ENCODE measurements at places on chromosomes 2 and 18.

GRCh38 chr2:158011055-158011771, 90.5 kb upstream of the UPP2 start:
- peak; percentile 78 for DNase-seq

GRCh38 chr2:22885245-22885644, 499.7 kb upstream of the KLHL29 start:
- no peak for DNase-seq

DNA sequence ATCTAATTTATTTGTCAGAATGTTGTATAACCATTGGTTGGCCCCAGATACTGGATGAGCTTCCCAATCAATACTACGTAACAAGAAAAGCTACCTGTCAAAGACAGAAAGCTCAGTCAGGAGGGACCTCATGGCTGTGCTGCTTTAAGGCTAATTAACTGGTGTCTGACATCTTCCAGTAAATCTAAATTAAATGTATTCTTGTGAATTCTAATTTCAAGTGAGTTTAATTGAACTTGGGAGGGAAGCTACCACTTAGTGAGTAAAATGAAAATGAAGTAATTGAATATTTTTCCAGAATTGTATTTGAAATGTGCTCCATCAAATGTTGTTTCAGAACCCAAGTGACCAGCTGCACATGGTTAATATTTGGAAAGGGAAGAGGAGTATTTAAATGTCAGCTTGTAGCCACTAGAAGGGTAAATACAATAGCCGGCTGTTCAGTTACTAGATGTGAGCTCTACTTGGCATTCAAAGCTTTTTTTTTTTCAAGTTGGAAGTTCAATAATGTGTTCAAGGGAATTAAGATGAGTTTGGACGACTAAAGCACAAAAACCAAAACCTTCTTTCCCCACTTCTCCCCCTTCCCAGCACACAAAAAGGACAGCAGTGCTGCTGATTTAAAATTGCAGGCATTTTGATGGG, 62.0 kb downstream of the GPR39 start:
- DNase-seq, result no peak

- no peak for DNase-seq
Measured at GRCh38 chr2:7819850-7820249, 862.0 kb upstream of the ID2 start.

DNA sequence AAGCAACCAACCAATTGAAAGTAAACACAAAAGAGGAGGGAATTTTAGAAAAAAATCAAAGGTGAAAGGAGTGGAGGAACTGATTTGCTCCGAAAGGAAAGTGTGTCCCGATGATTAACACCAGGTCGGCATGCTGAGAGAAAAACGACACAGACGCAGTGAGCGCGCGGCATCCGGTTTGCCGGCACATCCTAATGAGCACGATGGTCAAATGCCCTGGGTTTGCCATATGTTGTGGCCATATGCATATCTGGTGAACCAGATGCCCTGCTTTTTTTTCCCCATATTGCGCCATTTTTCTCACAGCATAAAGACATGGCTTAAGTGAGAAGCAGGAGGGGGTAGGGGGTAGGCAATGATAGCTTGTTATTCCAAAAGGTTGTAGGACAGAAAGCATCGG, 626.7 kb downstream of the BCL11A start:
- no peak for DNase-seq

GRCh38 chr2:219713110-219713509, 85.7 kb downstream of the SLC4A3 start:
- DNase-seq, result no peak

DNA sequence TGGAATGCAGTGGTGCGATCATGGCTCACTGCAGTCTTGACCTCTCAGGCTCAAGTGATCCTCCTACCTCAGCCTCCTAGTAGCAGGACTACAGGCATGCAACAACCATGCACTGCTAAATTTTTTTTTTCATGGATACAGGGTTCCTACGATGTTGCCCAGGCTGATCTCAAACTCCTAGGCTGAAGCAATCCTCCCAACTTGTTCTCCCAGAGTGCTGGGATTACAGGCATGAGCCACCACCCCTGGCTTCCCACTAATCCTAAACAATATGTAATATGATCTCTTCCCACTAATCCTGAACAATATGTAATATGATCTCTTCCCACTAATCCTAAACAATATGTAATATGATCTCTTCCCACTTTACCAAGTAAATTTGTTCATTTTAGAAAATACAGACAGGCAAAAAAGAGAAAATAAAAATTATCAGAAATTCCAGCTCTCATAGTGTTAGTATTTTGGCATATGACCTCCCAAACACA, 33.7 kb upstream of the C18orf32 start:
- no peak for DNase-seq

GRCh38 chr2:38656866-38657480, 8.9 kb upstream of the GALM start:
- no peak for DNase-seq

DNA sequence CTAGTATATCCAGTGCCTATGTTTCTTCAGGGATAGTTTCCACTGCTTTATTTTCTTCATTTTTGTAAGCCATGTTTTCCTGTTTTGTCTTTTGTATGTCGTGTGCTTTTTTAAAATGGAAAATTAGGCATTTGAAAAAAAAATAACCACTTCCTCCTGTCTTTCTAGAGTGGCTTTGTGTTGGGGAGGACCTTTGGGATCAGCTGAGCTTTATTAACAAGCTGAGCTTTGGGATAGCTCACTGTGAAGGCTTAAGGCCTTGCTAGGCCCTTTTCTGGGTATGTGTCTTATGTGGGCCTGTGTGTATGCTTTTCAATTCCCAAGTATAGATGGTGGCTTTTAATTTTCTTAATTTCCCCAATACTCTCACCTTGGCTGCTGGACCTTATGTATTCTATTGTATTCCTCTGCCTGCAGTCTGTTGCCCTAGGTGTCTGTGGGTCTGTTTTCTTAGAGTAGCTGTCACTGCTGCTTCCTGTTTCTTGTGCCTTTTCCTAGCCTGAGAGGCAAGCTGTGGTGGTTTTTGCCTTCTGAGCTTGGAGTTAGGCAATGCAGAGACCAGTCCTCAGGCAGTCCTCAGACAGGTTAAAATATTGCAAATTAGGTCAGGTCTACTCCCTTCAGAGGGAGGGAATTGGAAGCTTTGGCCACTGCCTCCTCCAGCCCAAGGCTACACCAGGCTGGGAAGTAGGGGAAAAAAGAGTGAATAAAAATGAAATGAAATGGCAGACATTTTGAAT, 134.7 kb downstream of the LDLRAD4 start:
- DNase-seq, result no peak

GRCh38 chr2:195498839-195499490, 158.1 kb upstream of the SLC39A10 start:
- DNase-seq, result no peak

GRCh38 chr18:1796636-1797035, 774.7 kb downstream of the METTL4 start:
- DNase-seq, result no peak

GRCh38 chr2:20988905-20989304, 55.0 kb downstream of the APOB start:
- DNase-seq, result no peak

DNA sequence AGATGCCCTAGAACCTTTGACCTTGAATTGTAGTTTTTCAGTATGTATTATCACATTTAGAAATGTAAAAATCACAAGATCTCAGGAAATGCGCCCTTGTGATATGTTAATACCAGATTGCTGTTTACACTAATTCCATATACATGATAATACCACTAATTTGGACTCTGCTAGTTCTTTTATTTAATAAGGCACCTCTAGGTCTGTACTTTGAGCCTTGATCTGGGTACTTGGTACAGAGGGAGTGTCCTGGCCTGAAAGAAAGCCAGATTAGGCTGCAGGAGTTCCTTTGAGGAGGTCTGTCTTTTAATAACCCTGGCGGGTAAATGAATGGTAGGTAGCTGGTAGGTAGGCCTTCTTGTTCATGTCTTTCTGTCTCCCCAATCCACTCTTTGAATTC, 26.3 kb downstream of the PLEKHA3 start:
- DNase-seq, result no peak

DNA sequence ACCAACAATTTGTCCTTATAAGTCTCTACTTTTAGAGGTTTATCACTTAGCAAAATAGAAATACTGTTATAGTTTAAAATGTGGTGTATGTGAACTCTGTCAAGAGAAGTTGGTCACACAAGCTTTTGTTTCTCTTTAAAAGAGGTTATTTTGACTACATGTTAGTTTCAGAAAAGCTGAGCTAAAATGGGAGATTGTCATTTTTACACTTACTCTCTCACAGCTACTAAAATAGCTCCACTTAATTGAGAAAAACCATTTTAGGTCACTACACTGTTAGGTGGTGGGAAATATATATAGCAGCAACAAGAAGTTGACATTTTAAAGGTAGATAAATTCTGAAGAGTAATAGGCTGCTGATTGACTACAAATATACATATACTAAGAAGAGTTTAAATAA, 161.5 kb upstream of the KCNJ3 start:
- DNase-seq, result no peak

- DNase-seq, result no peak
Measured at GRCh38 chr2:109613081-109613921, 465 bp downstream of the SEPTIN10 start.

GRCh38 chr2:217802266-217802665, 200.5 kb downstream of the TNS1 start:
- DNase-seq, result no peak

DNA sequence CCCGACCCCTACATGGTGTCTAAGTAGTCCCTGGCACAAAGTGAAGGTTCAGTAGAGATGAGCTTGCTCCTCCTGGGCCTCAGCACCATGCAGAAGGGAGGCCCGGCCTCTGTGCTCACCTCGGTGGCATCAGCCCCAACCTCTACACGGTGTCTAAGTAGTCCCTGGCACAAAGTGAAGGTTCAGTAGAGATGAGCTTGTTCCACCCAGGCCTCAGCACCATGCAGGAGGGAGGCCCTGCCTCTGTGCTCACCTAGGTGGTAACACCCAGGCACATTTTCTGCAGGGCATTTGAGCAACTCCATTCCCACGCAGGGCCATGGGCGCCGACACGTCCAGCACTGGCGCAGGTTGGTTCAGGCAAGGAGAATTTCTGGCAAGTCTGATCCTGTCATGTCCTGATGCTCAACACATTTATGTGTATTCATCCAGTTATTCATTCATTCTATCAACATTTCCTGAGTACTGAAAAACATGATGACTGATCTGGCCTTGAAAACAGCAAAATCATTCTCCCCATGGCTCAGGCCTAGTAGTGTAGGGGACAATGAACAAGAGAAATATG, 408.2 kb upstream of the MYT1L start:
- DNase-seq, result no peak

- no peak for DNase-seq
Measured at GRCh38 chr2:237917696-237918374, 49.0 kb upstream of the UBE2F start.

GRCh38 chr2:146461068-146461467, 1383.8 kb upstream of the ACVR2A start:
- no peak for DNase-seq

GRCh38 chr2:140596447-140596846, 1534.4 kb downstream of the LRP1B start:
- DNase-seq, result no peak

DNA sequence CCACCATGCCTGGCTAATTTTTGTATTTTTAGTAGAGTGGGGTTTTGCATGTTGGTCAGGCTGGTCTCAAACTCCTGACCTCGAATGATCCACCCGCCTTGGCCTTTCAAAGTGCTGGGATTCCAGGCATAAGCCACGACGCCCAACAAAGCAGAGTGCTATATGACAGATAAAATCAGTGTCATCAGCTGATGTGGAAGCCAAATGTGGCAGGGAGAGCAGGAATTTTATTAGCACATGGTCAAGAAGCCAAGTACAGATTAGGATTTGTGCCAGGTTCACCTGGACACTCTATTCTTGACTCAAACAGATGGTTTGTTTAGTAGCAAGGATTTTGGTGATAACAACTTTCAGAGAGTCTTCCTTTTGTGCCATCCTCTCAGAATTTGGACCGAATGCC, 62.7 kb downstream of the LCLAT1 start:
- no peak for DNase-seq

DNA sequence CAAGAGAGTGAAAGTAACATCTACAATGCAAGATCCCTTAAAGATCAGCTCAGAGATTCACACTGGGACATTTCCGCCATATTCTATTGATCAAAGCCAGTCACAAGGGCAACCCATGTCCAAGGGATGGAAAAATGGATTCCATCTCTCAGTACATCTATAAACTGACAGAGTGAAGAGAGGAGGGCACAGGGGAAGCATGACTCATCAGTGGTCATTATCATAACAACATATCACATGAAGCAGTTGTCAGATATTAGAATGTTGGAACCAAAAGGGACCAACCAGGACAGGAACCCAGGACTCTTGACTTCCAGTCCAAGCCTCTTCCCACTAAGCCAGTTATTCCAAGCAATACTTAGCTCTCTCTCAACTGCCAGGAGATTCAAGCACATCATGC, 54.9 kb upstream of the IGFBP2 start:
- no peak for DNase-seq

DNA sequence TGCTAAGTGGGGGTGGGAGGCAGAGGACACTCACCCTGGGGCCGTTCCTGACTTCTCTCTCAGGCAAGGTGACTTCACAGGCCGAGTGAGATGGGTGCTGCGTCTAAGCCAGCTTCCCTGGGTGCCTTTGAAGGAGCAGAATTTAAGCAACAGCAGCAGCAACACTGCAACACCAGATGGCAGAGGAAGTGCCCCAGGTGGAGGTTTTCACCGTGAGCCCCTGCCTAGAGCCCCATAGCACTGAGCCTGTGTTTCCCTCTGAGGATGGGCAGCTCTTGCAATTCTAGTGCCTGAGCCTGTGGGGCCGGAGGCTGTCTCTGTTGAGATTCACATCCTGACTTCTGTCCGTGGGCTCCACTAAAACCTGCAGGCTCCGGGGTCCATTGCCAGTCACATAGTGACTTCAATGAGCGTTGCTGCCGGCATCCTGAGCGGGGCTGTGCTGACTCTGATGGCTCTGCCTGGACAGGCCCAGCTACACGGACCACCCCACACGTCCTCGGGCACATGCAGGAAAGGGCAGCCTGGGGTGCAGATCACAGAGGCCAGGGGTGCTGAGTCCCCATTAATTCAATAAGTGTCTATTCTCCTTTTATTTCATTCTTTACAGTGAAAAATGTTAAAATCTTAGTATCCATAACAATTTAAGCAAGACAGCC, 218.8 kb downstream of the SNTG2 start:
- DNase-seq, result no peak

GRCh38 chr2:72023678-72024390, 123.8 kb downstream of the CYP26B1 start:
- no peak for DNase-seq

DNA sequence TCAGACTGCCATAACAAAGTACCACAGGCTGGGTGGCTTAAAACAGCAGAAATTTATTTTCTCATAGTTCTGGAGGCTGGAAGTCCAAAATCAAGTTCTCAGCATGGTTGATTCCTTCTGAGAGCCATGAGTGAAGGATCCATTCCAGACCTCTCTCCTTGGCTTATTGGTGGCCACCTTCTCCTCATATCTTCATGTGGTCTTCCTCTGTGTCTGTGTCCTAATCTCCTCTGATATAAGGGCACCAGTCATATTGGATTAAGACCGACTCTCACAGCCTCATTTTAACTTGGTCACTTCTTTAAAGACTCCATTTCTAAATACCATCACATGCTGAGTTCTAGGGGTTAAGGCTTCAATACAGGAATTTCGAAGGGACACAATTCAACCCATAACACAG, 65.1 kb downstream of the CFAP221 start:
- DNase-seq, result no peak

- no peak for DNase-seq
Measured at GRCh38 chr2:168050377-168050776, 197.0 kb downstream of the STK39 start.

- DNase-seq, result no peak
Measured at GRCh38 chr2:30781451-30781850, 25.8 kb downstream of the CAPN13 start.
